ENCODE measurements at places on chromosomes 1 and 21.

DNA sequence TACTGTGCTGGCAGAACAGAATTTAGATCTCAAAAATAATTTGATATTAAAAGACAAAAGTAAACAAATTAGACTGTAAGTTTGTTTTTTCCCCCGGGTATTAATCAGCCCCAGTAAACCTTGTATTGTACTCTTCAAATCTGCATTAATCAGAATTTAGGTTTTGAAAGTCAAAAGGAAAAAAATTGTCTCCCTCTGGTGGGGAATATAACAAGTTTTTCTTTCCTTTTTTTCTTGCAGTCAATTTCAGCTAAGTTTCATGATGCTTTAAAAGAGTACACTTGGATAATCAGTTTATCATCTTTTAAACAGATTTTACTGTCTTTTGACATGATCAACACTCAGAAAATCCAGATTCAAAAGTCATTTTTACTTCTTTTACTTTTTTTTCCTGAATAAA is 134.5 kb upstream of the PKN2 start:
- DNase-seq, result no peak

DNA sequence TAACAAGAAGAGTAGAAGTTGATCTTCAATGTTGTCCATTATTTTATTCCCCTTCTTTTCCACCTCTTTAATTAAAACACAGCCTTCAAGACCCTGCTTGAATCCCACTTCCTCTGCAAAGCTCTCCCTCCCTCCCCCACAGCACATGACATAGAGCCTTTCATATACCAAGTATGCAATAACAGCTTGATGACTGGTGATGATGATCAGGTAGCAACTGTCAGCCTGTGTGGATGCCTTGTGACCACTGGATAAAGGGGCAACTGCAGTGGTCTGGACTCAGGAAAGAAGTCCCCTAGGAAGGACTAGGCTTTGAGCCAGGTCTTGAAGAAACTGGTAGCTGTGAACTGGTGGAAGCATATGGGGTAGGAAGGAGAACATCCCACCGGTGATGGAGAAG is 53.8 kb upstream of the PRDX6 start:
- no peak for DNase-seq

- DNase-seq, result no peak
These were observed 45.5 kb upstream of the IRF2BP2 start for GRCh38 chr1:234655328-234656069.

- DNase-seq, result no peak
These were observed 25.4 kb downstream of the EEIG2 start for GRCh38 chr1:108585313-108585712.

GRCh38 chr1:40092241-40092640 is 4.8 kb downstream of the PPT1 start:
- DNase-seq, result no peak
